ENCODE measurements at places on chromosomes 6 and 20. TPM values are rescaled to one million over a fixed set of nuclear protein-coding genes. Genes with fewer than 3 reads are reported as not detected.

THBS2 gene
- 7.6 TPM for total RNA-seq

TUBB1 gene
- 0.55 TPM for total RNA-seq

TFAP2D gene
- not detected for total RNA-seq

WFDC9 gene
- total RNA-seq, result not detected

TRIM10 gene
- total RNA-seq, result not detected

FAM83C gene
- total RNA-seq, result 0.43 TPM

SLC17A9 gene
- total RNA-seq, result 3.2 TPM

- H3K4me3 ChIP-seq, result peak overlapping the region; percentile 26
- DNase-seq, result peak; percentile 13
- no peaks in the 10 kb centered on the region for H3K27me3 ChIP-seq
- no peaks in the 10 kb centered on the region for H3K36me3 ChIP-seq
- no peak overlapping the region for H3K27ac ChIP-seq
Observed at GRCh38 chr6:170088582-170088955, 202.3 kb downstream of the DLL1 start.

DNA sequence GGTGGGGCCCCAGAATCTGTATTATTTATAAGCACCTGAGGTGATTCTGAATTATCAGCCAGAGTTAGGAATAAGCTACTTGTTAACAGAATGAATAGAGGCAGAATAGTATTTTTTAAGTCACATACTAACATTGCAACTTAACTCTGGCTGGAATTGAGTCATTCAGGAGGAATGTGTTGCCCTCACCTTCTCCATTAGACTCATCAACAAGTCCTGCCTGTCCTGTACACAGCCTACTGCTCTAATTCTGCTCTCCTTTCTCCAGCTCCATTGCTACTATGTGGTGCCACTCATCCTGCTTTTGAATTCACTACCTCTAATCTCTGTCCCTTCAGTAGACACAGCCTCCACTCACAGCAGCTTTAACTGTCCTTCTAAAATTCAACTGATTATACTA is 669.4 kb downstream of the DHX35 start:
- H3K36me3 ChIP-seq, result no peaks in the 10 kb centered on the region
- no peaks in the 10 kb centered on the region for H3K4me1 ChIP-seq
- no peaks in the 10 kb centered on the region for H3K27me3 ChIP-seq
- no peak for DNase-seq

DNA sequence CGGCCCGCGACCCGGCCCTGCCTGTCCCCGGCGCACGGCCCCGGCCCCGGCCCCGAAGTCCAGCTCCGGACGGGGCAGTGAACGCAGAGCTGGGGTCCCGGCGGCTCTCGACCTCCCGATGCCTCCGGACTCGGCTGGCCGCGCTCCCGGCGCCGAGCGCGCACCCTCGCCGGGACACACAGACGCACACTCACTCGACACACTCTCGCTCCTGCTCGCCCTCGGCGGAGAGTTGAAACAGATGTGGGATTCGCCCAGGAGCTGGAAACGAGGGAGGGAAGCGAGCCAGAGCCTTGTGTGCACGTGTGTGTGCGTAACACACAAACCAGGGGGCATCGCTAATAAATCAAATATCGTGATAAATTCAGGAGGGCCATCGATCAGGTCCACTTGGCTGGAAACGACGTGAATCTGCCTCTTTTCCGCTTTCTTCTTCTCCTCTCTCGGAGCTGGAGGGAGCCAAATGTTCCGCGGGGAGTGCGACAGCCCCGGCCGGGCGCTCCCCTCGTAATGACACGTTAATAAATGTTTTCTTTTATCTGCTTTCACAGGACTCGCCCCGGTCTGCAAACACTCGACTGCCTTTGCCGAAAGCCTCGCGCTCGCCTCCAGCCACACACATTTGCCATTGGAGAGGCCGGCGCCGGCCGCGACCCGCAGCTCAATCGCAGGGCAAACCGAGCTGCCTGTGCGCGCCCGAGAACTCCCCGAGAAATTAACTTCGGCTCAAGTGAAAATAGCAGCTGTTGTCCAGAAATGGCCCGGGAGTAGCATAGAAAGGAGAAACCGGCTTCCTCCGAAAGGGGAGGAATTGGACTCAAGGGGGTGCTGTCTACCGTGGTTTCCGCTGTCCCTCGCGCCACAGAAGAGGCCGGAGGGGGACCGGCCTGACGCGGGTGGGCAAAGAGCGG is 828 bp upstream of the SULF2 start:
- H3K27ac ChIP-seq, result peak overlapping the region; percentile 59
- no peaks in the 10 kb centered on the region for H3K27me3 ChIP-seq
- H3K36me3 ChIP-seq, result no peaks in the 10 kb centered on the region
- H3K4me3 ChIP-seq, result peak overlapping the region; percentile 58

GRCh38 chr20:38685853-38686473 is 38.3 kb upstream of the SLC32A1 start:
- no peaks in the 10 kb centered on the region for H3K27me3 ChIP-seq
- DNase-seq, result peak; percentile 66
- H3K36me3 ChIP-seq, result no peaks in the 10 kb centered on the region
- no peaks in the 10 kb centered on the region for H3K4me1 ChIP-seq
- no peak overlapping the region for H3K4me3 ChIP-seq
- no peak overlapping the region for H3K27ac ChIP-seq

DNA sequence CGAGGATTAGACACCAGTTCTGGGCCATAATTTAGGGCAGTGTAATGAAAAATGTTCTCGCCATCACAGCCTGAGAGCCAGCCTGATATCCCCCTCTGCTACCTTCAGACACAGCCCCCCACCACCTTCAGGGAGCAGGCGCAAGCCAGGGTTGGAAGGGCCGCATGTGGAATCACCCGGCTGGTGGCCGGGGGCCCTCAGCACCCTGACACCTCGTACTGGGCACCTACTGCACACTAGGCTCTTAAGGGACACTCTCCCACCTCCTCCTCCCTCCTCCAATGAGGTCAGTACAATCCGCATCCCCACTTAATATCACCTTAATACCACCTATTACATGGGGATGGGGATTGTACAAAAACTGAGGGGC is 55.5 kb downstream of the BMP7 start:
- no peaks in the 10 kb centered on the region for H3K4me1 ChIP-seq
- no peak overlapping the region for H3K27ac ChIP-seq
- H3K27me3 ChIP-seq, result no peaks in the 10 kb centered on the region
- no peaks in the 10 kb centered on the region for H3K36me3 ChIP-seq

DNA sequence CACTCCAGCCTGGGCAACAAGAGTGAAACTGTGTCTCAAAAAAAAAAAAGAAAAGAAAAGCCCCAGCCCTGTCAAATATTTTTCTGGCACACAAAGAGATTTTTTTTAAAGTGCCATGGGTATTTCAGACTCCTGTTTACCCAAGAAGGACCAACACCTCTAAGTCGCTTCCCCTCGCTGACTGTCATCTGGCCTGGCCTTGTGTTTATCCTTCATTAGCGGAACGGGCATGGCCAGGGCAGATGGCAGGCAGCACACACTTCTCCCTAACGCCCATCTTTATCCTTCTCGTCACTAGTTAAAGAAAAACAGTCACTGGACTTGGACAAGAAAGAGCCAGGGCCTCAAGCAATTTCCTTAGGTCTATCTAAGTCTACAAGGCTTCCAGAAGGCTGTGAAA is 7.3 kb upstream of the CBFA2T2 start:
- H3K4me1 ChIP-seq, result no peaks in the 10 kb centered on the region
- no peaks in the 10 kb centered on the region for H3K27me3 ChIP-seq

DNA sequence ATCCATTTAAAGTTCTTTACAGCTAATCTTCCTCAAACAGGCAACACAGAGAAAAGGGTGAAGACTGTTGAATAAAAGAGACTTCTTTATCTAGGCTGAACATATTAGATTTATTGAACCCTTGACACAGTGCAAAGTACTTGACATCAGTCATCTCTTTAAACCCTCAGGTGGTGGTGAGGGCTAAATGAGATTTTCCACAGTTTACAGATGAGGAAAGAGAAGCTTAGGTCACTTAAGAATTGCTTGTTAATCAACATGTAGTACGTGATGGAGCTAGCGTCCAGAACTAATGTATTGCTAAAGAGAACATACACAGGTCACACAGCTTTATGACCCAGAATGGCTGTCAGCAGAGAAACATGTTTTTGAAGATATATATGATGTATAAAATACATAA is 193.4 kb upstream of the LAMP5 start:
- H3K27ac ChIP-seq, result no peak overlapping the region
- no peaks in the 10 kb centered on the region for H3K27me3 ChIP-seq
- H3K36me3 ChIP-seq, result no peaks in the 10 kb centered on the region
- no peak overlapping the region for H3K4me3 ChIP-seq
- no peaks in the 10 kb centered on the region for H3K4me1 ChIP-seq
- DNase-seq, result no peak

DNA sequence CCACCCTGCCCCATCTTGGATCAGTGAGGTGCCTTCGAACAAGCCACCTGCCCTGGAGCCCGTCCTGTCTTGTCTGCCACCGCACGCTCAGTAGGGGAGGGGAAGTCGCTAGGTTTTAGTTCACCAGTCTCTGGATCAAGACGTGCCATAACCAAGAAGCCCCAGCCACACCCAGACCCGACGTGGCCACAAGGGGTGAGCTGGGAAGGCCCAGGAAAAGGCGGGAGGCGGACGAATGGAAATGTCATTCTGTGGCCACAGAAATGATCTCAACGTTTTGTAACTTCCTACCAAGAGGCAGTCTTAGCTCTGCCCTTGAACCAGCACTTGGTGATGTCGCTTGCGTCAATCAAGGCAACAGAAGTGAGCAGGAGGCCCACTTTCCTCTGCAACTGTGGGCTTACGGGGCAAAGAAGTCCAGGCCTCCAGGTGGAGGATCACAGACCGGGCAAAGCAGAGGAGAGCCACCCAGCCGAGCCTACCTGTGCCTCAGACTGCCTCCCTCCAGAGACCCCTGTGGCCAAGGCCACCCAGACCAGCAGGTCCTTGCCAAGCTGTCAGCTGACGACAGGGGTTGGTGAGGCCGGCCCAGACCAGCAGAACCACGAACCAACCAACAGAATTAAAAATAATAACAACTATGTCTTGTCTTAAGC is 14.5 kb downstream of the GMEB2 start:
- H3K4me1 ChIP-seq, result no peaks in the 10 kb centered on the region
- no peaks in the 10 kb centered on the region for H3K36me3 ChIP-seq
- H3K27me3 ChIP-seq, result no peaks in the 10 kb centered on the region
- DNase-seq, result no peak
- H3K4me3 ChIP-seq, result no peak overlapping the region

- H3K36me3 ChIP-seq, result no peaks in the 10 kb centered on the region
- no peak overlapping the region for H3K27ac ChIP-seq
- no peak for DNase-seq
Observed at GRCh38 chr20:60131375-60131774, 173.2 kb downstream of the CDH26 start.

- H3K4me3 ChIP-seq, result peak overlapping the region; percentile 86
- no peak for DNase-seq
- peak overlapping the region; percentile 85 for H3K27ac ChIP-seq
- no peaks in the 10 kb centered on the region for H3K36me3 ChIP-seq
- peaks cover 24% of the 10 kb centered on the region for H3K4me1 ChIP-seq
Observed at GRCh38 chr6:170553534-170554012, 466 bp upstream of the PSMB1 start.

DNA sequence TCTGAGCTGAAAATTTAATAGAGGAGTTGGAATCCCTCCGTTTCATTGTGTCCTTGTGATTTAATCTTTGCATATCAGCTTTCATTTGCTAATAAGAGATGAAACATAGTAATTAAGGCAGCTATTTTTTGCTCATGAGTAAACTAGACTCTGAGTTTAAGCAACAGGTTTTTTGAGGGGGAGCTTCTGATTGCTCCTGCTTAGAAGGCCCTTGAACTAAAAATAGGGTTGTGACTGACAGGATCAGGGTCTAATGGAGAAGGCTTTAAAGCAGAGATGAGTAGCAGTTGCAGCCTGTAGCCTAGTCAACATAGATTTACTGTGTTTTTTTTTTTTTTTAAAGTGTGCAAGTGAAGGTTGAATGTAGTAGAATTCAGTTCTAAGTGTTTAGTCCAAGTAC is 17.4 kb downstream of the HSF2 start:
- no peaks in the 10 kb centered on the region for H3K36me3 ChIP-seq
- no peak overlapping the region for H3K4me3 ChIP-seq
- H3K27ac ChIP-seq, result no peak overlapping the region
- H3K27me3 ChIP-seq, result no peaks in the 10 kb centered on the region
- no peaks in the 10 kb centered on the region for H3K4me1 ChIP-seq
- no peak for DNase-seq

GRCh38 chr6:125750692-125751333 is 1.4 kb downstream of the HEY2 start:
- DNase-seq, result no peak
- no peaks in the 10 kb centered on the region for H3K27me3 ChIP-seq
- no peak overlapping the region for H3K27ac ChIP-seq
- H3K36me3 ChIP-seq, result no peaks in the 10 kb centered on the region
- peaks cover 3% of the 10 kb centered on the region for H3K4me1 ChIP-seq
- H3K4me3 ChIP-seq, result peak overlapping the region; percentile 60

DNA sequence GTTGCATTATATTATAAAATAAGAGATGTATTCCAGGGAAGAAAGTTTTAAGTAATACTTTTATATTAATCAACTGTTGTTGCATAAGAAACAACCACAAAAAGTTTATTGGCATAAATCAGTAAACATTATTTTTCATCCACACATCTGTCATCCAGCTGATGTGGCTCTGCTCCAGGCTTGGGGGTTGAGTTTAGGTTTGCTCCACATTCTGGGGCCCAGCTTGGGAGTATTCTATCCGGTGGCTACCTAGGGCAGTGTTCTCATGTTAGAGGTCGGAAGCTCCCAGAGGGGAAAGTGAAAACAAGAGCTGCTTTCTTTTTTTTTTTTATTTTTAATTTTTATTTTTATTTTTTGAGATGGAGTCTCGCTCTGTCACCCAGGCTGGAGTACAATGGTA is 728.4 kb upstream of the FLRT3 start:
- no peaks in the 10 kb centered on the region for H3K27me3 ChIP-seq
- H3K4me1 ChIP-seq, result no peaks in the 10 kb centered on the region
- no peaks in the 10 kb centered on the region for H3K36me3 ChIP-seq
- no peak overlapping the region for H3K27ac ChIP-seq

GRCh38 chr20:45290677-45291355 is 15.8 kb upstream of the RBPJL start:
- no peak overlapping the region for H3K27ac ChIP-seq
- no peaks in the 10 kb centered on the region for H3K36me3 ChIP-seq
- no peak overlapping the region for H3K4me3 ChIP-seq
- H3K27me3 ChIP-seq, result no peaks in the 10 kb centered on the region

DNA sequence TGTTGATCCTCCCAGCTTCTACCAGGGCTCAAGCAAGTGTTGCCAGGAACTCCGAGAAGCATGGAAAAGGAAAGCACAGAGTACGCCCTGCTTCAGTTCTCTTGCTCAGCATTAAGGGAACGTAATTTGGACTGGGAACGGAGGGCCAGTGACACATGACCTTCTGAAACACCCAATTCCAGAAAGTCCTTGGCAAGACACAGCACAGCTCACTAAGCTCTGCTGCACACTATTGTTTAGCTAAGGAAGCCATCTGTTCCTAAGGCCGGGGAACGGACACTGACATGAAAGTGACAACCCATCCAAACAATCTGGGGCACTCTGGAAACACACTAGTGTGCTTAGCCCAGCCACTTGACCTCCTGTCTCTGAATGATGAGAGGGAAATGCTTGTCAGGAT is 56.9 kb upstream of the NXT1 start:
- DNase-seq, result peak; percentile 75
- H3K27ac ChIP-seq, result peak overlapping the region; percentile 77
- peaks cover 75% of the 10 kb centered on the region for H3K4me1 ChIP-seq
- no peak overlapping the region for H3K4me3 ChIP-seq

Data from testis (tissue), 5 donors.